ENCODE measurements at places on chromosomes 6 and 20.

DNA sequence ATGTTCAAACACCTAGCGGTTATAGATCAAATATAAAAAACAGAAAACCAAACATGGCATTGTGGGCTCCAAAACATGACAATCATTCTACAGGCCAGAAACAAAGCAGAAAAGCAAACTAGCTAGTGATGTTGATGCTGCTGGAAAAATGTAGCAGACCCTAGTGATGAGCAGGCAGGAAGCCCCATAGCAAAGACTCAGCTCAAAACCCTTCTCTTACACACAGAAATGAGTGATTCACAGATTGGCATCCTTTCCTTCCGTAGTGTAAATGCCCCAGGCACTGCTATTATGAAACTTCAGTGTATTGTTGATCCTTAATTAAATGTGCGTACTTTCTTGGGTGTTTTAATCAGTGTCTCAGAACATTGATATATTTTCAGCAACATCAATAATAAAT lies 425.1 kb downstream of the UTRN start:
- peaks cover under 1% of the 10 kb centered on the region for H3K4me1 ChIP-seq
- H3K36me3 ChIP-seq = no peaks in the 10 kb centered on the region
- DNase-seq = peak; percentile 81
- H3K4me3 ChIP-seq = no peak overlapping the region
- H3K27me3 ChIP-seq = no peaks in the 10 kb centered on the region
- no peak overlapping the region for H3K27ac ChIP-seq

DNA sequence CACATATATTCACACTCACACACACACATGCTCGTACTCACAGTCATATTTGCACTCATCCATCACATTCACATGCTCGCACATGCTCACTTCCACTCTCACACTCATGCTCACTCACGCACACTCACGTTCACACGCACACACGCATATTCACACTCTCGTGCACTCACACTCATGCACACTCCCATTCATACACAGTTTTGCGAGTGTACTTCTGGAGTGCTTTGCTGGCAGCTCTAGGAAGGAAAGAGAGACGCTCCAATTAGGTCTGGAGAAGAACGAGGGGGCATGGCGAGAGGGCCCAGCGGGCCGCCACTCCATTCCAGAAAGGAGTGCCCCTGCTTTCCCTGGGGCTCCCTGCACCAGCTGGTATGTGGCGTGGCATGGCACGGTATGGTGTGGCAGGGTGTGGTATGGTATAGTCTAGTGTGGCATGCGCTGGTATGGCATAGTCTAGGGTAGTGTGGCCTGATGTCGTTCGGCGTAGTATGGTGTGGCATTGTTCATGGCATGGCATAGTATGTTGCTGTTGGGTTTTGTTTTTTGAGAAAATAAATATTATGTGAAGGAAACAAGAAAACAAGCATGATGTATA lies 216.8 kb upstream of the CDYL start:
- H3K4me1 ChIP-seq = no peaks in the 10 kb centered on the region
- no peaks in the 10 kb centered on the region for H3K27me3 ChIP-seq
- DNase-seq = no peak
- H3K27ac ChIP-seq = no peak overlapping the region
- H3K4me3 ChIP-seq = no peak overlapping the region

- no peaks in the 10 kb centered on the region for H3K36me3 ChIP-seq
- no peaks in the 10 kb centered on the region for H3K27me3 ChIP-seq
- no peak overlapping the region for H3K4me3 ChIP-seq
- no peak for DNase-seq
- H3K27ac ChIP-seq = no peak overlapping the region
Observed at GRCh38 chr20:61690150-61690549, 375.5 kb downstream of the TAF4 start.

DNA sequence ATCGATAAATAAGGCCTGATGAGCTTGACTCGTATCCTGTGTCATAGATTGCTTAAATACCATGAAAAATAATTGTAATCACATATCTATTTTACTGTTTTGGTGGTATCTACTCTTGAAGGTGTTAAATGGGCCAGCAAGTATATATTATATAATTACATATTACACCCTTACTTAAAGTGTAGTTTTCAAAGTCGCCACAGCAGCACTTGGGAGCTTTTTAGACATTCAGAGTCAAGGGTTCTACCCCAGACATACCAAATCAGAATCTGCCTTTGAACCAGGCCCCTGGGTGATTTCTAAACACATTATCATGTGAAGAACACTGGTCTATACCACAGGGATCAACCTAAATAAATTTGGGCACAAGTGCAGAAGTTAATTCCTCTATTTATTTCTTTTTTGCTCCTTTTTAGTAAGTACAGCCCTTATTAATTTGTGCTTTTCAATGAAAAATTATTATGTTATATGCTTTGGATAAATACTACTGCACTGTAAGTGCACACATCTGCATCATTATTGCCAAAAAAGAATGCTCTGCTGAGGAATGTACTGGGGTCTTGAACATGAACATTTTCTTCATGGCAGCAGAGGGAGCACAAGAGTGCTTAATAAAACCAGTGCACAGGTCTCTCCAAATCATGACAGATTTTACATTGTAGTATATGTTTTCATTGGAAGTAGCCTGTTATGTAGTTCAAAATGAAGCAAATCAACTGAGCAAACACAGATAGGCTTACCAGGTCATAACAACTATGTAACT lies 3.1 kb upstream of the ATXN1 start:
- no peaks in the 10 kb centered on the region for H3K27me3 ChIP-seq
- no peaks in the 10 kb centered on the region for H3K36me3 ChIP-seq
- peak; percentile 65 for DNase-seq
- H3K4me1 ChIP-seq = peaks cover 62% of the 10 kb centered on the region

DNA sequence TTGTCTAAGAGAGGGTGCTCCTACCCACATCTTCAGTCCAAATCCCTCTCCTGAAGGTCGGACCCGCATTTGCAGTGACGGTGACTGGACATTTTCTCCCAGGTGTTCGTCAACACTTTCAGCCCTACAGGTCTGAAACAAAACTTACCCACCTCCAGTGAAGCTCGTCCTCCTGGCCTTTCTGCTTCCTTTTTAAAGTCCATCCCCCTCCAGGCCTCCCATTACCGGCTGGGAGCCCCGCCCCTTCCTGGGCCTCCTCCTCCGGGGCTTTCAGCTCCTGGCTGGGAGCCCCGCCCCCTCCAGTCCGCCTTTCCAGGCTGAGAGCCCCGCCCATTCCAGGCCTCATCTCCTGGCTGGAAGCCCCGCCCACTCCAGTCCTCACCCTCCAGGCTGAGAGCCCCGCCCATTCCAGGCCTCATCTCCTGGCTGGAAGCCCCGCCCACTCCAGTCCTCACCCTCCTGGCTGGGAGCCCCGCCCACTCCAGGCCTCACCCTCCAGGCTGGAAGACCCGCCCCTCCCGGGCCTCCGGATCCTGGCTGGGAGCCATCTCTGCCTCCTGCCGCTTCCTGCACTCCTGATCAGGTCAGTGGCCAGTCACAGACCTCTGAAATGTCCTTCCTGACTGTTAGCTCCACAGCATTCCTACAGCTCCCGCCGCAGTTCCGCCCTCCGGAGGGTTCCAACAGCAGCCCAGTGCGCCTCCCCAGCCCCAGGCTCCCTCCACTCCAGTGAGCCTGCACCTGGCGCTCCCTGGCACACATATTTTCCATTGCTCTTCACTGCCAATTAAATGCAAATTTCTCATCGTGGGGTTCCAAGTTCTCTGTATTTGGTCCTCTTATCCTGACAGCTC lies 98.5 kb downstream of the LY86 start:
- H3K27me3 ChIP-seq = no peaks in the 10 kb centered on the region
- H3K36me3 ChIP-seq = no peaks in the 10 kb centered on the region
- DNase-seq = peak; percentile 52

DNA sequence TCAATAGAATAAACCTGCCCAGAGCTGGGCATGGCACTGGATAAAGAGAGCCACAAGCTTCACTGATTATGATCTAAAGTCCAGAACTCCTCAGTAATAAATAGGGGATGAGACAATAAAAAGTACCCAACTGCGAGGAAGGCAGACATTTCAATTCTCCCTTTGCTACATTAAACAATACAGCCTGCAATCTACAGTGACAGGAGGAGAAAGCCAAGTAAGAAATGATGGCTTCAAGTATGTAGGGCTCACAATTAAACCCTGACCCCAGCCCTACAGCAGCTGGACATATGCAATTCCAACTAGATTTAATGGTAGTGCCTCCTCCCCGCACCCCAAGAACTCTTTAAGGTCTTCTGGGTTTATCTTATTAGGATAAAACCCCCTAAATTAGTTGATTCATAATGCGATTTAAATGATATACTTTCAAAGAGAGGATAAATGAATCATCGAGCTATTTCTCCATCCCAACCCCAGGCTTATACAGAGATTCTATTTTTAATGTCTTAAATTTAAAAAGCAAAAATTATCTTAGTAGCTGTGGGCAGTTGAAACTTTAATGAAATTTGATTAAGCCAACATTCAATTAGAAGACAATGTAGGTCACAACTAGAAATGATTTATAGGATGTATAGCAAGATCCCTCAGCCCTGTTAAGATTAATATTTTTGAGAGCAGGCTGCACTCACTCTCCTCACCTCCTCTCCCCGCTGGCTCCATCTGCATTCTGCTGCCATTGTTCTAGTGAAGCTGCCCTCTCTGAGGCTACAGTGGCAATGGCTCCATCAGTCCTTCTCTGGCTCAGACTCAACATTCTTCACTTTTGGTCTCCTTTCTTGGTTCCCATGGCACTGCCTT lies 57.1 kb downstream of the OGFRL1 start:
- no peaks in the 10 kb centered on the region for H3K27me3 ChIP-seq
- no peak for DNase-seq
- H3K4me3 ChIP-seq = no peak overlapping the region

DNA sequence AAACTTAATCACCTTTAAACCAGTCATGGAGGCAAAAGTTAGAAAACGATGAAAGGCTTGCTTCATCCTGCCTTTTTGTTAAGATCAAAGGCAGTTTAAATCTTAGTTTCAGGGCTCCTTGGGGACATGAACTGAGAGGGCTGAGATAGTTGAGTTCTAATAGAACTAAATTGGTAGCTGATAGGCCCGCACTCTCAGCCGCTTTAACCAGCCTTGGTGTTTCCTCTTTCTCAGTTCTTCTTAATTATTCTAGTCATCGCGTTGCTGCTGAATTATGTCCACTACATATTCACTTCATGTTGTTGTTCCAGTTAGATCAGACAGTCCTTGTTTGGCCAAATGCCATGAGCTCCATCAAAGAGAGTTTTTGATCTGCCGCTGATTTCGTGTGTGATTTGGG lies 72.5 kb downstream of the ANKS1A start:
- no peak overlapping the region for H3K27ac ChIP-seq
- H3K36me3 ChIP-seq = no peaks in the 10 kb centered on the region
- no peaks in the 10 kb centered on the region for H3K27me3 ChIP-seq
- no peaks in the 10 kb centered on the region for H3K4me1 ChIP-seq

GRCh38 chr6:105320271-105320670 lies 82.6 kb downstream of the PREP start:
- H3K4me1 ChIP-seq = peaks cover 18% of the 10 kb centered on the region
- peaks cover 12% of the 10 kb centered on the region for H3K36me3 ChIP-seq
- DNase-seq = no peak
- no peaks in the 10 kb centered on the region for H3K27me3 ChIP-seq

GRCh38 chr6:143522039-143522600 lies 10.6 kb upstream of the FUCA2 start:
- no peaks in the 10 kb centered on the region for H3K36me3 ChIP-seq
- no peaks in the 10 kb centered on the region for H3K4me1 ChIP-seq
- peaks cover 5% of the 10 kb centered on the region for H3K27me3 ChIP-seq

- no peaks in the 10 kb centered on the region for H3K36me3 ChIP-seq
- H3K27me3 ChIP-seq = no peaks in the 10 kb centered on the region
- no peak for DNase-seq
- H3K27ac ChIP-seq = no peak overlapping the region
Observed at GRCh38 chr6:130269969-130270635, 47.4 kb upstream of the SAMD3 start.

DNA sequence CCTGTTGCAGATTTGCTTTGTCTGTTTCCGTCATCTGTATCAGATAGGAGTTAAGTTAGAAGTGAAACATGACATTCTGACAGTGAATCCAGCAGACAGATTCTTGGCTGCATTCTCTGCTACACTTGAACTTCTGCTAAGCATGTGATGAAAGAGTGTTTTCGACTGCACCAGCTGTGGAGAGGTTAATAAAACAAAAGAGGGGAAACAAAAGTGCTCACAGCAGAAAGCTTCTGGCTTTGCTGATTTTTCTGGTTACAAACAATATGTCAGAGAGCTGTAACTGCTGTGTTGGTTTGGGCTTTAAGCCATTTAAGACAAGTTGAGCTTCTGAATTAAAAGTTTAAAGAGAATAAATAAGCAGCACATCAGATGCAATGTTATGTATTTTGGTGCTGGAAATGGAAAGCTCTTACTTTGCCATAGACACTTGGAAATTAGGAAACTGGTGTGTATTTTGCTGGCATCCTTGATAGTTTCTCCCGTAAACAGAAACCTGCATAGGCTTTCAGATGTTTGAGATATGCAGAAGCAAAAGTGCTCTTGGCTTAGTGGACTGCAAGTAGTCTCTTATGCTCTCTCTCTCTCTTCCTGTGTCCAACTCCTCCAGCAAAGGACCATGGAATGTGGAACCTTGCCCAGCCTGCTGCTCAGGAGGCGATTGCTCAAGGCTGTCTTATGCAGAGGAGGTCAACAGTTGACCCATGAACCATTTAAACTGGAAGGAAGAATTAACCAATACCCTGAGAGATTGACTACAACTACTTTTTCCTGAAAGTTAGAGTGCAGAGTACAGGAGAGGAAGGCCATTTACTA lies 104.9 kb downstream of the RPS12 start:
- H3K27ac ChIP-seq = no peak overlapping the region
- DNase-seq = peak; percentile 95
- H3K4me1 ChIP-seq = peaks cover 11% of the 10 kb centered on the region
- H3K36me3 ChIP-seq = no peaks in the 10 kb centered on the region
- H3K27me3 ChIP-seq = no peaks in the 10 kb centered on the region

DNA sequence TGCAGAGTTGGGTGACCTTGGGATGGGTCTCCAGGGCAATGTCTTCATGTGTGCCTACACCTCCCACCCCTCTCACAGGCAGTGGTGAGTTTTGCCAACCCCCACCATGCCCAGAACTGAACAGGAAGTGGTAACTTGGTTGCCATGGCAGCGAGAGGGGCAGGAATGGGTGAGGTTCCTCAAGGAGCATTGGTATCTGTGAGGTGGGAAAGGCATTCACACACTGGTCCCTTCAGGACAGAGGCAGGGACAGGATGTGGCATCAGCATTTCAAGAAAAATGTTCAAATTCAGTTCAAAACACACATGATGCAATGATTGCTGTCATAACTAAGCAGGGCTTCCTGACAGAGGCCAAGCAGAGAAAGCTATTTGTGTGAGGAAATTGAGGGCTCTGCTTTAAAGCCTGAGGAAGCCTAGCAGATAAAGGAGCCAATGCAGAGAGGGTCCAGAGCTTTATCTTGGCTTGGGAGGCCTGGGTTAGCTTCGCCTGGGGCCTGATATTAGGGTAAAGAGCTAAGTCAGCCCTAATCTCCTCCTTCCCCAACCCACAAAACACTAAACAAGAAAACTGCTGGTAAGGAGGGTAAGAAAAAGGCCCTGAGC lies 551 bp downstream of the TREML2 start:
- H3K36me3 ChIP-seq = no peaks in the 10 kb centered on the region
- H3K27ac ChIP-seq = no peak overlapping the region
- H3K4me3 ChIP-seq = no peak overlapping the region
- no peaks in the 10 kb centered on the region for H3K4me1 ChIP-seq
- no peaks in the 10 kb centered on the region for H3K27me3 ChIP-seq

DNA sequence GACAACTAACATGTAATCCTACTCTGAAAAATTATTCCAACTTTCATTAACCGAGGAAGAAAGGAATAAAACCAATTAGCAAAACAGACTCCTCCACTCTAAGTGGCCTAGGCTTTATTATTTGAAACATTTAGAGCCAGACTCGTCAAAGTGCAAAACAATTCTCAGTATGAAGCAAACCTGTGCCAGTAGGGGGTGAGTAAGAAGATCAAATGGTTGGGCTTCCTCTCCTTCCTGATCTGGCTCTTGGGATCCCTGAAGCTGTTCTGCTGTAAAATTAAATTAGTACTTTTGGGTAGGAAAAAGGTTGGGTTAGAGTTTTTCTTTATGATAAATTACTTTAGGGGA lies 177.6 kb upstream of the MAN1A1 start:
- H3K27ac ChIP-seq = no peak overlapping the region
- DNase-seq = no peak
- H3K36me3 ChIP-seq = no peaks in the 10 kb centered on the region
- no peaks in the 10 kb centered on the region for H3K27me3 ChIP-seq

Measured in astrocyte (in vitro differentiated cells and primary cell).